Mesenteric fat pad (tissue), 1 donor: ENCODE measurements at places on chromosomes 6 and 20. TPM values are rescaled to one million over a fixed set of nuclear protein-coding genes. Genes with fewer than 3 reads are reported as not detected.

GRCh38 chr6:24935366-24936152, at the start of gene RIPOR2:
Gene RIPOR2 (minus strand): TSS chr6:24935960. CDS start chr6:24935898, 62 bp downstream.
- no peak for DNase-seq

DNA sequence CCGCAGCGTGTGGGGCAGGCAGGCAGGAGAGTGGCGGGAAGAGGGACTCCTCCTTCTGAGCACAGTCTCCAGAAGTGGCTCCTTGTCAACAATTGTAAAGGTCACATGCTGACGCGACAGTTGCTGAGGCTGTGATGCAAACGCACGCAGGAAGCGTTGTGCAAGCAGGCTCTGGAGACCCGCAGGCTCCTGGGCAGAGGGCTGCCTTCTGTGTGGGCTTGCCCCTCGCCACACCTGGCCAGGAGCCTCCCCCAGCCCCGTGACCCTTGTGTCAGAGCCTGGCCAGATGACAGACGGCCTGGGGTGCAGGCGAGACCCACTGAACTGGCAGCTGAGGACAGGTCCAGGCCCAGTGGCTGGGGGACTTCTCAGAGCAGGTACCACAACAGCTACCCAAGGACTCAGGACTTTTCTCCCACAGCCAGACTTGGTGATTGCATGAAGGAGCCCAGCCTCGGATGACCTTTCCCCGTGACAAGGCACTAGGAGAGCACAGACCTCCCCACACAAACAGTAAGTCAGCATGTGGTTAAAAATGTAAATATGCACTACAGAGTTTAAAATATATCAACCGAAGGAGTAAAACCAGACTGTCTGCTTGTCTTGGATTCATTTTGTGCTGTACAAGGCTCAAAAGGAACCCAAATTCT, 222.1 kb upstream of the RREB1 start:
- DNase-seq = no peak

Gene GUCA1A
- not detected for total RNA-seq

DNA sequence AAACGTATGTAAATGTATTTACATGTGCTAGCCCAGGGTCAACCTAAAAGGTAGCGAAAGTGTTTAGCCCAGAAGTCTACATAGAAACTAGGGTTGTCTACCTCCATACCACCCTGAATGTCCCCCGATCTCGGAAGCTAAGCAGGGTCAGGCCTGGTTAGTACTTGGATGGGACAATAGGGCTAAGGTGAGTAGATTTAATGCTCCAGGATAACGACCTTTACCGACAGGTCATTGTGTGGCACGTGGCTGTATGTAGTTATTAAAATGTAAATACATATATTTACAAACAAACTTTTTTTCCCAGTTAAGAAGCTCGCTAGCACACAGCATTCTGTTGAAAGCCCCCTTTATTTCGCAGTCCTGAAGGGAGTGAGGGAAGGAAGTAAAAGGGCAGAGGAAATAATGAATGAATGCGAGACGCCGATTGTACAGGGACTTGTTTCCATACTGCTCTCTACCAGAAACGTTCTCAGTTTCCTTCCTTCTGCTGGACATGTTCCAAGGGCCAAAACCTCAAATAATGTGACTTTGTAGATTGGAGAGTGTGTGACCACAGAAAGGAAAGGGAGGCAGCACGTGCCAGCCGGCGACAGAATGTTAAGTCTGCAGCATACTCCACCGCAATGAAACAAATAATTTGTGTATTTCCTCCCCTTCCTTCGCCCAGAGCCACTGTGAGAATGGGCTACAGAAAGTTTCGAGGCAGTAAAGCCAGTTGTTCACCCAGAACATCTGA, 612 bp downstream of the ADAT2 start:
- no peak for DNase-seq

- no peak for DNase-seq
Measured at GRCh38 chr6:26388014-26388413, 5.1 kb downstream of the BTN2A2 start.

GRCh38 chr20:51014797-51015722, 7.8 kb downstream of the KCNG1 start:
- DNase-seq = no peak

- no peak for DNase-seq
Measured at GRCh38 chr6:136550045-136550329, 235 bp downstream of the MAP7 start.

Gene DNAH8
- not detected for total RNA-seq

DNA sequence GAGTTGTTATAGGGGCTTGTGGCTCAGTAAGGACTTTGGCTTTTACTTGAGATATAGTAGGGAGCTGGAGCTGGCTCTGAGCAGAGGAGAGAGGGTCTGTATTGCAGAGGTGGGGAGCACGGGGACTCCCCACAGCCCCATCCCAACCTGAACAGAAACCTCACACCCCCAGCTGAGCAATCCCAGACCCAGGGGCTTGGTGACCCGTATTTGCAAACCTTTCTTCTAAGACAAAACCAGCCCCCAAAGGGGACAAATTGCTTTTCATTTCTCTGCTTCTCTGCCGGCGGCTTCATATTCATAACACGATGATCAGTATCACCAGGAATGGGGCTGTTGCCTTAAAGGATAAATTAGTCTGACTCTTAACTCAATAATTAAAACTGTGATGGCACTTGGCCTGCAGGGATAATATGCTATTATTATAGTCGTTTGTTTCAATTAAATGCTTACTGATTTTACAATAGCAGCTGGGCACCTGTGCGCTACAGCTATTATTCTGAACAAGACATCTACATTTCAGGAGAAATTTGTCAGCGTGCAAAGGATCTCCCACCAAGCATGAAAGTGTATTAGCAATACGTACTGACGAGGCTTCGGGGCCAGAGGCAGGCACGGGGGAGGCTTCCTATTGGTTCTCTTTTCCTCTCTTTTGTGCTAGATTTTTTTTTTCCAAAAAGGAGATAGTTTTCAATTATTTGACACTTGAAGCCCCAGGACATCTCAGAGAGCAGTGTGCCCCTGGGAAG, 118.1 kb downstream of the TOX2 start:
- DNase-seq = peak; percentile 14

DNA sequence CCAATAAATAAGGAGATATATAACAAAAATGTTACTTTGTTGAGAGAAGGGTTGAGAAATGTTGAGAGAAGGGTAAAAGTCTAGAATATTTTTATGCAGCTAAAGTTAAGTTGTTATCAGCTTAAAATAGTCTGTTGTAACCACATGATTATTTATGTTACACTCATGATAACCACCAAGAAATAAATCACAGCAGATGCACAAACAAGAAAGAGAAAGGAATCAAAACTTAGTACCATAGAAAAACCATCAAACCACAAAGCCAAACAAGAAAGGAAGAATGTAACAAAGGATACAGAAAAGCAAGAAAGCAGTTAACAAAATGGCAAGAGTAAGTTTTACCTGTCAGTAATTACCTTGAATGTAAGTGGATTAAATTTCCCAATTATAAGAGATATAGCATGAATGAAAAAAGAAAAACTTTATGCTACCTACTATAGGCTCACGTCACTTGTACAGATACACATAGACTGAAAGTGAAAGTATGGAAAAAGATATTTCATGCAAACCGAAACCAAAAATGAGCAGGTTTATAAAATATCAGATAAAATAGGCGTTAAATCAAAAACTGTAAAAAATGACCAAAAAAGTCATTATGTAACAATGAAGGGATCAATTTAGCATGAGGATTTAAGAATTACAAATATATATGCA, 93.6 kb downstream of the STXBP5 start:
- DNase-seq = no peak

DNA sequence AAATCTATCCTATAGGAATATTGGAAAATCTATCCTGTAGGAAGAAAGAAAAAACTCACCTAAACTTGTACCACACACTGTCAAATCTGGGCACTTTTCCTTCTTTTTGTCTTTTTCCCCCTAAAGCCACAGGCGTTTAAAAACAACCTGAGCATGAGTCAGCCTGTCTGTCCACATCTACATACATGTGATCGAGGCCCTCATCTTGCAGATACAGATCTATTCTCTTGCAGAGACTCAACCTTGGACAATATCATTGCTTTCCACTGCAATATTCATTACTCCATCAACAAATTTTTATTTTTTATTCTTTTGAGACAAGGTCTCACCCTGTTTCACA, 95.9 kb upstream of the IYD start:
- no peak for DNase-seq

DNA sequence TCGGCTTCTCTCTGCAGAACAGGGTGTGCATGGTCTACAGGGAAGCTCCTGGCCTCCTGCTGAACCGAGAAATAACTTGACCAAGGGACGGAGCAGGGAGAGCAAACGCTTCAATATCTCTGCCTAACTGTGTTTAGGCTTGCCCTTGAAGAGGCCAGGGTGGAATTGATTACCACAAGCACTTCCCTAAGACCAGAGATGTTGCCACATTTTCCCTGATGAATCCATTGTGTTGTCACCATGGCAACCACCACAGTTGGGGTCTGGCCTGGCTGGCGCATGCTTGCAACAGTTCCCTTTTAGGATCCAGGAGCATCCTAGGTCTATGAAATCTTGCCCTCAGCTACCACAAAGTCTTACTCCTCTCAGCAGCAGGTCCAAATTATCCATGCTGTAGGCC, 213.5 kb upstream of the SULF2 start:
- no peak for DNase-seq

Gene MYBL2
- total RNA-seq = not detected

Gene DAAM2
- 83.8 TPM for total RNA-seq

DNA sequence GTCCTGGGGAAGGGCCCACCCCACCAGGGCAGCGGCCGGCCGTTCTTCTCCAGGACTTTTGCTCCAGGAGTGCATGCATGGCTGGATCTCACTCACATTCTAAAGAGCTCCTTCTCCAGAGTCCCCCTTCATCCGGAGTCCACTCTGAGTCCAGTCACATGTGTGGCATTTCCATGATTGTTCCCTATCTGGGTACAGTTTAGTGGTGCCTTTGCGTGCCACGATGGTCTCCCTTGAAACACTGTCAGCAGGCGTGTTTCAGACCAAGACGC, 20.9 kb downstream of the OSBPL2 start:
- DNase-seq = no peak

DNA sequence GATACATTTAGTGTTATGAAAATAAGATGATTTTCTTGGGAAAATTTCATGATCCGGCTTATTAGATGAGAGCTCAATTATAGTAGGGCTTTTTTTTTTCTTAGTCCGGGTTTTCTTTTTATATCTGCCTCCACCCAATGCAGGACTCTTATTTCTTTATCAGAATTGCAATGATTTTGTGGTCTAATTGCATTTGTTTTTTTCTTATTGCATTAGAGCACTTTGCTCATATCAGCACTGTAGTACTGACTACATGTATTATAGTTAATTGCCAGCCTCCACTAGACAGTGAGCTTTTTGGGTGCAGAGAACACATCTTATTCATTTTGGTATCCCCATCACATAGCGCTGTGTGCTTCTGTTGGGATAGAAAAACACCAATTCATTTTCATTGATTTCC, 50.0 kb downstream of the FBXO5 start:
- no peak for DNase-seq

GRCh38 chr6:89575562-89575960, 63.0 kb downstream of the LYRM2 start:
- no peak for DNase-seq

DNA sequence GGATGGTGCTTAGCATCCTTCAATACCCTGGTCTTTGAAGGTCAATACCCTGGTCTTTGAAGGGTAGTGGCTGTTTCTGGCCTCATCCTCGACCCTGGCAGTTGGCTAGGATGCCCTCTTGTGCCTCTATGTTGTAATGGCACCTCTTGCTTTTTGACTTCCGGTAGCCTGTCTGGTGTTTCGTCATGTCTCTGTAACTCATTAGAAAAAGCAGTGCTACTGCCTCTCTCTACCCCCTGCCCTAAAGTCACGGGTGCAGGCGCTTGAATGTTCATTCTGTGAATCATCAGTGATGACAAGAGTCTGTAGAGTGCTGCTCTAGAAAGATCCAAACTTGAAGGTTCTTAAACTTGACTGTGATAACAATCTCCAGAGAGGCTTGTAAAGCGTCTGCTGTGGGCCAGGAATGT, 28.3 kb downstream of the RSPO4 start:
- no peak for DNase-seq

Gene CTCFL
- total RNA-seq = 0.16 TPM

Gene THEMIS
- 0.45 TPM for total RNA-seq

DNA sequence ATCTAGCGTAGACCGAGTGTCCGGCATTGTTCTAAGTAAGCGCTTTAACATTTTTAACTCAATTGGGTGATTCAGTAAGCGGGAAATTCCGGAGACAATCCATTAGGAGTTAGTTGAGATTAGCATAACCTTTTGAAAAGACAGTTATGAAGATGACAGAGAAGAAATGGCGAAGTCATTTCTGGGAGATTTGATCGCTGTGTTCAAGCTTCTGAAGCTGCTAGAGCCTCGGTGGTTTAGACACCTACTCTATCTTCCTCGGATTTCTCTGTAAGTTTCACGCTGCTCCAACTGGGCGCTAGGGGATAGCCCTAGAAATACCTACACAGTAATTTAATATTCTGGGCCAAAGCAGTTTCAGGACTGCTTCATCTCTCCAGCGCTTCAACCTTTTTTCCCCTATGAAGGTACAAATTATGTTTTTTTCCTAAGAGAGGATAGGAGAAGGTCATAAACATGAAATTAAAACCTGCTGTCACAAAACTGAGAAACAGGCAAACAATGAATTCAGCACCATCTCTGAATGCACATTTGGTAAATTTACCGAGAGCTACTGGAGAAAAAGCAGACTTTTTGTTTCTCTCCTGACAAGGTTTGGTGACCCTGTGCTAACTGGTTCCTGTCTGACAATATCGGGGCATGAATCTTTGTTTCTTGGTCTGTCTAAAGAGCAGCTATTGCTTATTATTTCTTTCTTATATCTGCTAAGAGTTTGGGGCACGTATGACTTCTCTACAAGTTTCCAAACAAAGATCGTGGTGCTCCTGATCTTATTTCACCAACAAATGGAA, 22.4 kb downstream of the ZNF311 start:
- DNase-seq = no peak

Gene GJA1
- total RNA-seq = 107 TPM

GRCh38 chr6:109339906-109340678, 42.2 kb downstream of the CD164 start:
- DNase-seq = no peak

GRCh38 chr6:30882759-30883684, 1.3 kb upstream of the DDR1 start:
- DNase-seq = peak; percentile 88

DNA sequence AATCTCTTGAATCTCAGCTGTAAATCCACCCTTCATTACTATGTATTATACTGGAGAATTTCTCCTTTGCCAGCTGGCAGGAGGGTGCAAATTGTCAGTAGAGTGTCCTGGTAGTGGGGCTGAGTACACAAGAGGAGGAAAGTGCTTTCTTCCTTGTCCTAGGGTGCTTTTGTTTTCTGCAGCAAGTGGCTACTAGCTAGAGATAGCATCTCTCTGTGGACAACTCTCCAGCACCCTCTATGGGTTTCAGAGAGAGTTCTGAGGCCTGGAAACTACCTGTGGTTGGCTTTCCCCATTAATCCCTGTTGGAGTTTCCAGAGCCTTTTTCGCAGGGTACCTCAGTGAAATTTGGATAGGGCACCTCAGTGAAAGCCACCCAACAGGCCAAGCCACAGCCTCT, 422.5 kb upstream of the RGS17 start:
- DNase-seq = no peak
